Non-pigmented ciliary epithelial cell (primary cell): ENCODE measurements at places on chromosomes 7 and 10.

GRCh38 chr10:101223274-101224059 lies 5.8 kb downstream of the LBX1 start:
- DNase-seq: no peak

DNA sequence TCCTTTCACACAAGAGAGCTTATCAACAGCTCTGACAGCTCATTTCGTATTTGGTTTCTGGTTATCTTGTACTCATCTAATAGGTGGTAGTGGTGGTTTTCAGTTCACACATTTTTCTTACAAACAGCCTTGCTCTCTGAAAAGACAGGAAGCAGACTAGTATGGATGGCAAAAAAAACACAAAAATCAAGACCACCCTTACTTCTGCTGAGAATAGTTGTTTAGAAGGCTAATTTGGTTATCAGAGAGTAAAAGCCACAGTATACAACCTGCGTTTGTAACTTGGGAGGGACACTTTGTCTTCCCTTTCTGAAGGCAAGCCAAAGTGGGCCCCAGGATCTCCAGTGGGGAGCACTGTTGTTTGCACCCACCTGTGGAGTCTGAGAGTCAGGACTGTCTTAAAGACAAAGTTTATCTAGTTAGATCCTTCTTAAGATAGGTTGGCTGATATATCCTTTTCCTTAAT lies 68.0 kb downstream of the PIP4K2A start:
- no peak for DNase-seq

- DNase-seq: no peak
Observed at GRCh38 chr7:155283565-155284194, 14.0 kb upstream of the INSIG1 start.

GRCh38 chr7:155947051-155947450 lies 134.8 kb upstream of the SHH start:
- DNase-seq: peak; percentile 50
